ENCODE measurements at places on chromosomes 6 and 20.
A peak's percentile ranks its signal among the peaks of the same experiment; 100 is the strongest.

- DNase-seq, result no peak
Observed at GRCh38 chr20:54665812-54666211, 190.4 kb downstream of the DOK5 start.

DNA sequence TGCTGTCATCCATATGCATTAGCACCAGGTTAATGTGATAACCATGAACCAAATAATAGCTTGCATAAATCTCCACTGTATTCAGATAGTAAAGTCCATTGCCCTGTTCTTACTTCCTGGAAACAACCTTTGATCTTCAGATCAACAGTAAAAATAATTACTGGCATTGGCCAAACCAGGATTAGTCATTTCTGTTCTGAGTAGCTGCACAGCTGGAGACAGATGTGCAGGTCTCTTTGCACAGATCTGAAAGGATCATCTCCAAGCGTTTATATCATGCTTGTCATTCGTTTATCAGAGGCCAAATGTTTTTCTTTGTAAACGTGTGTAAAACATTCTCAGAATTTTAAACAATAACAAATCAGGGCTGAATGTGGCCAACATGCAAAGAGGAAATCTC, 134.4 kb upstream of the HMGCLL1 start:
- no peak for DNase-seq

- no peak for DNase-seq
Observed at GRCh38 chr6:73250016-73250415, 13.0 kb downstream of the KHDC1 start.

- DNase-seq, result no peak
Observed at GRCh38 chr6:166422201-166422940, 39.6 kb upstream of the MPC1 start.

GRCh38 chr20:36461600-36462439, 79.5 kb upstream of the MYL9 start:
- peak; percentile 29 for DNase-seq

- DNase-seq, result no peak
Observed at GRCh38 chr6:165939047-165939446, 228.6 kb downstream of the TBXT start.
